ENCODE measurements at places on chromosomes 3 and 15.

DNA sequence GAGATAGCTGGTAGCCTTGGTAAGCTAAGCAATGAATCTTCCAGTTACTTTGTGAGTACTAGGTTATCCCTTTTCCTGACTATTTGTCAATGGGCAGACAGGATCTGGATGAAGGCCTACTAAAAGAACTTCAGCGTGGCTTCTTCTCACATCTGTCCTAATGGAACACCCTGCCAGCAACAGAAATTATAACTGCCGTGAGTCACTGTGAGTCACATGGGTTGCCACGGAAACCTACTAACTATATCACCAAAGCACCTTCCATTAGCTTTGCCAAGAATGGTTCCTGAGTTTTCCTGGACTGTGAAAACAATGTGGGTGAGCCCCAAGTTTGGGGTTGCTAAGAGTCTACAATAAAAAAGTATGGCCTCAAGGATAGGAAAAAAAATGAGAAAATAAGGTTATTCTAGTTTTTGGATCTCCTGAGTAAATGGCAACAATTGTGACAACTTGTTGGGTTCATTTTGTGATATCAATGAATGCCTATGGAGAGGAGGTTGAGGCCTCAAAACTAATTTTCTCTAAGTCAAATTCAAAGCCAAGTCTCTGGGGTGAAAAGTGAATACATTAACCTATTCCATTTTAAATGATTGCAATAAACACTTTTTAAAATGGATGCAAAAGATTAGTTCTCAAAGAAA, 195.1 kb upstream of the ICE2 start:
- peak; percentile 92 for DNase-seq

DNA sequence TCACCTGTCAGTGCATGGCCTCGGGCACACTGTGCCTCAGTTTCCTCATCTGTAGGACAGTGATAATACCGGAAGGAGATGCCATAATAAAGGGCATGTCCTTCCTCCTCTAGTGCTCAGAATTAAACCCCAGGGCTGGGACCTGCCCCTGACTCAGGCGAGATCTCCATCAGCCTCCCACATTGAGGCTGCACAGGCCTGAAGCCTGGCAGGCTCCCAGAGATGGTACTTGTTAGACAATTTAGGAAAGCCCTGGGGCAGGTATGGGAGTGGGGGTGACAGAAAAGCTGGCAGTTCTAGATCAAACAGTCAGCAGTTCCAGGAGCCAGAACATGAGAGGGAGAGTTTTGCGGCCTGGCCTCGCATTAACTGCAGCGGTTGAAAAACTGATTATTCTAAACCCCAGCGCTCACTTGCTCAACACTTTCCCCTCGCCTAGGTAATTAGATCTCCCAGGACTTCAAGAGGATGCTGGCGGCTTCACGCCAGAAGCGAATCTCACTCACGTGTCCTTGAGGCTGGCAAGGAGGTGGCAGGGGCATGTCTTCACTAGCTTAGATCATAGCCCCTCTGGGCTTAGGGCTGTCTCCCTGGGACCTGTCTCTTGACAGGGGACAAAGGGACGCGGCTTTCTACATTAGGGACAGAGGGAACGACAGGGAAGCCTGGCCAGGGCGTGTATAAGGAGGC, 73.1 kb downstream of the ATP2B2 start:
- no peak for DNase-seq

GRCh38 chr15:78620527-78621421, at the start of gene CHRNA3:
CHRNA3 (minus strand) TSS chr15:78620996; CDS start chr15:78620794, 202 bp downstream.
- no peak for DNase-seq

- DNase-seq: no peak
These were observed 55.8 kb upstream of the MINAR1 start for GRCh38 chr15:79376383-79376782.

GRCh38 chr3:155504682-155505081, 211.2 kb upstream of the STRIT1 start:
- no peak for DNase-seq

DNA sequence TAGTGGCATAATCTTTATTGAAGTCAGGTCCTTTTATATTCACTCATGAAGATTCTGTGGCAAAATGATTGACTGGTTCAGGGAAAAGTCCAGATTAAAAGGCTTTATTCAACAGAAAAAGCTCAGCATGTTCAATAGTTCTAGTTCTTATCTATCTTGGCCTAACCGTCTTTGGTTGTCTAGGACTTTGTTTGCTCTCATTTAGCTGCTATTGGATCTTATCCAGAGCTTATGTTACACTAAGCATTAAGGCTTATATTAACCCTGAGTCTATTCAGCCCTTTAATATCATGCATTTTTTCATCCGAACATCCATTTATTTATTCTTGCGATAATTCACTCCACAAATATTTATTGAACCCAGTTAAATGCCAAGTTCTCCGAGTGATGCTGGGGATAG, 601.0 kb upstream of the SGO1 start:
- DNase-seq: no peak

DNA sequence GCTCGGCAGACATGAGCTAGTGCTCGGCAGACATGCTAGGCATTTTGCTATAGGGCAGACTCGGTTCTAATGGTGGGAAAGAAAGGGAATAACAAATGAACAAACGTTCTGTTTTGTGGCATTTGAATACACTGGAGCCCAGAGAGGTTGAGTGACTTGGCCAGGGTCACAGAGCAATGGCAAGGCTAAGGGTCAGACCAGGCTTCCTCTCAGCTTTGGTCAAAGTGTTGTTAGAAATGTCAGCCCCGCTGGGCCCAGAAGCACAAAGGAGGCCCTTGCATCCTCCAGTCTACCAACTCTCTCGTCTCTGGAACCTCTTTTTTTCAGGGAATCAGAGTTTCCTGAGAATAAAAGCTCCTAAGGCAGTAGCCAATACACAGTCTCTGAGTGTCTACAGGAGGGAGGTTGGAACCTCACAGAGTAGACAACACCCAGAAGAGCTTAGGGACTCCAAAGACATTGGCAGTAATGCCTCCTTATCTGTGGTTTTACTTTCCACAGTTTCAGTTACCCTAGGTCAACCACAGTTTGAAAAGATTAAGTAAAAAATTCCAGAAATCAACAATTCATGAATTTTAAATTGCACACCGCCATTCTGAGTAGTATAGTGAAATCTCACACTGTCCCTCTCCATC, 47.3 kb downstream of the SSUH2 start:
- DNase-seq: no peak

- DNase-seq: no peak
These were observed 70.1 kb downstream of the UQCC5 start for GRCh38 chr3:52606373-52607085.

GRCh38 chr3:32480604-32481003, 22.0 kb downstream of the CMTM6 start:
- no peak for DNase-seq

- DNase-seq: no peak
These were observed 192.9 kb downstream of the PDE8A start for GRCh38 chr15:85174521-85174920.

- DNase-seq: no peak
These were observed 96.0 kb downstream of the TBC1D2B start for GRCh38 chr15:77981281-77982126.

GRCh38 chr3:125148836-125149235, 63.7 kb downstream of the SLC12A8 start:
- DNase-seq: no peak

- no peak for DNase-seq
These were observed 216.3 kb upstream of the TLE3 start for GRCh38 chr15:70314018-70314354.

- DNase-seq: no peak
These were observed 195.5 kb downstream of the LPP start for GRCh38 chr3:188349351-188349901.

DNA sequence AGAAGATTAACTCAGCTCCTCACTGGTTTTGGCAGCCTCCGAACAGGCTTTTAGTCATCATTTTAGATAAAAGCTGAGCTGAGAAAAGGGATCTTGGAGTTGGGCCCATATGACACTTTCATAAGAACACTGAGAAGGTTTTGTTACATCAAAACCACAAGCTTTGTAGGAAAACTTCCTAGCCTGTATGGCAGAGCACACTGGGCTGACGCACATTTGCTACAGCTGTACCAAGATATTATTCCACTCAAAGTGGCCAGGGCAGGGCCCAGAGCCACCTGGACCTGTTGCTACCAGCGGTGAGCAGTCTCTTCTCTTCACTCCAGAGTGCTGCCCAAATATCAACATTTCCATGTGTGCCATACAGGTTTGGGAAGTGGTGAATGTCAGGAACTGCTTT, 160.5 kb upstream of the CCDC54 start:
- no peak for DNase-seq

- no peak for DNase-seq
These were observed 376.6 kb upstream of the SLCO3A1 start for GRCh38 chr15:91476861-91477260.

DNA sequence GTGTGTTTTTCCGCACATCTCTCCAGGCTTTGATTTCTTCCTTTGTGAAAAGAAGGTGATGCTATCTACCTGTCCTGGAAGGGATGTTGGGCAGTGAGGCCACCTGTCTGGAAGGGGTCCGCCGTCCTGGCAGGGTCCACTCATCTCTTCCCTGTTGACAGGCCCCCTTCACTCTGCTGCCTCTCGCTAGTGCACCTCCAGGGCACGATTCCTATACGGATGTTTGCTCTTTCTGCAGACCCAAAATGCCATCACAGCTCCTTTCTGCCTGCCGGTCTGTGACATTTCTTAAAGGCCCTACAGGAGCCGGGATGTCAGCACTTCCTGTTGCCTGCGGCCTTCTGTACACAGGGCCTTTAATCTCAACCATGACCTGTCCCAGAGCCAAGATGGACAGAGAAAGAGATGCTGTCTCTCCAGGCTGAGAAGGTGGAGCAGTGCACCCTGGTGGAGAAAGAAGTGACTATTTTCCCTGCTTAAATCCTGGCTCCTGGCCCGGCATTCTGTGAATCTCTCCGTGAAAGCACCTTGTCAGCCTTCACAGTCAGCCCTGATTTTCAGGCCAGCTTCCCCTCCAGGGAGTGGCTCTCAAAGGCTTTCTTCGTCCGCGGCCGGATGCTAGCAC, 7.4 kb downstream of the FAM3D start:
- peak; percentile 11 for DNase-seq

GRCh38 chr15:63502137-63502766, 2.1 kb upstream of the USP3 start:
- DNase-seq: no peak

- DNase-seq: no peak
These were observed 115.4 kb upstream of the GALNT15 start for GRCh38 chr3:16059081-16059537.

GRCh38 chr15:25053000-25053815, 98.4 kb downstream of the SNRPN start:
- no peak for DNase-seq

DNA sequence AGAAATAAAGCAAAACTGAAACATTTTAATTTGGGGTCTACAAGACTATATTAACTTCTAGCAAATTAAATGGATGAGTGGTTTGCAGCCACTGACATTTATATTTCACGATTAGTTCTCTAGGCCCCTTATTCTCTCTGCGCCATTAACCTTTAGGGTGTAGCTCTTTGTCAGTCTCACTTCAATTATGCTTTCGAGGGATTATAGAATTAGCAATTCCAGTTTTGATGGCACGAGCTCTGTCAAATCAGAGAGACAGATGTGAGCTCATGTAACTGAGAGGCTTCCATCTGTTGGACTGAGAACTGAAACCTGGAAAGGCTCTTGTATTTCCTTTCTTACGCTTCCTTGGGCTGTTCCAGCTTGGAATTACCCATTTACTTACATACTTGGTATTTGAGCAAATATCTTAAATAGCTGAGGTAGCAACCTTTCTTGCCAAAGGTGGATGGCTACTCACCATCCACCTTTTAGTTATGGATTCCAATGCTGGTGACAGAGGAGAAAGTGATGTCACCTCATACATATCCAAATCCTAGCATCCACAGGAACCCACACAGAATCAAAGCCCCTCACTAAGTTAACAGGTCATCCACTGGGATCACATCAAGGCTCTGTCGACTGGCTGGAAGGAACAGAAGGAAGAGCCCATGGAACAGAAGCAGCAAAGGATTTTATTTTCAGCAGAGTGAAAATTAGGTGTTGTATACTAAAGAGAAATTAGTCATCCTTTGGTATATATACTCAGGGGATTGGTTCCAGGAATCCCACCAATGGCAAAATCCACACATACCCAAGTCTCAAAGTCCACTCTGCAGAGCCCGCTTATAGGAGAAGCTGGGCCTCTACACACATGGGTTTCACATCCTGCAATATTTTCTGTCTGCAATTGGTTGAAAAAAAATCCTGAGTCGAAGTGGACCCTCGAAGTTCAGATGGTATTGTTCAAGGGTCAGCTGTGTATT, 20.8 kb downstream of the VGLL4 start:
- DNase-seq: no peak

- no peak for DNase-seq
These were observed 4.6 kb upstream of the CTNNB1 start for GRCh38 chr3:41194701-41195100.

Measured in pulmonary artery endothelial cell (primary cell).